ENCODE measurements at places on chromosomes 5 and 9. TPM values are rescaled to one million over a fixed set of nuclear protein-coding genes. Genes with fewer than 3 reads are reported as not detected.

Gene GABBR2
- total RNA-seq, result 0.05 TPM

DNA sequence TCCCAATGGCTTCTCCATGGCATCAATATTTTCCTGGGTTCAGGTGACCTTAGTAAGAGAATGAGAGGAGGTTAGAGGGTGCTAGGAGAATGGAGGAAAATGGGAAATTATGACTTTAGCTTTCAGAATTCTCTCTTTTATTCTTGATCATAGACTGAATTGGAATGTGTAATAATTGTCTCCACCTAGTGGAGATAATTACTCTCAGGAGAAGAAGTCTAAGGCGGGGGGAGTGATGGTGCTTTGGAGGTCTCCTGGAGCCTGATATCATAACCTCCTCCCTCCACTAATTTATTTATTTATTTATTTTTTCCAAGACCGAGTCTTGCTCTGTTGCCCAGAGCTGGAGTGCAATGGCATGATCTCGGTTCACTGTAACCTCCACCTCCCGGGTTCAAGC is 221.3 kb downstream of the GRIA1 start:
- no peak for DNase-seq

Gene RMND5B
- 50.1 TPM for total RNA-seq

Gene QRFP
- total RNA-seq, result 0.77 TPM

Gene ANGPTL2
- 2.7 TPM for total RNA-seq

Gene ACOT12
- not detected for total RNA-seq

DNA sequence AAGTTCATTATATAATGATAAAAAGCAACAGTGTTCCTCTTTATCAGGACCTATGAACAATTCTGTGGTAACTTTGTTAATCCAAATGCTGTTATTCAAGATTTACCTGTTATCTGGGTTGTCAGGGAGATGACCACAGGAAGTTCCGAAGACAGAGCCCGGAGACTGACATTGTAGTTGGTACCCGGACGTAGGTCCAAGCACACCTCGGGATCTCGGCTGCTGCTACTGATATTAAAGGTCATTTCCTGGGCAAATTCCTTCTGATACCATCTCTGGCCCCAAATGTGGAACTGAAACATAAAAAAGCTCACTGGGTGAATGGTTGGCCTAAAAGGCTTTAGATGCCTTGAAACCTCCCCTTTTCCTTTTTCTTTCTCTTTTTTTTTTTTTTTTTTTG is 96.7 kb downstream of the SUSD1 start:
- DNase-seq, result peak; percentile 18

Gene PCDHA3
- not detected for total RNA-seq

DNA sequence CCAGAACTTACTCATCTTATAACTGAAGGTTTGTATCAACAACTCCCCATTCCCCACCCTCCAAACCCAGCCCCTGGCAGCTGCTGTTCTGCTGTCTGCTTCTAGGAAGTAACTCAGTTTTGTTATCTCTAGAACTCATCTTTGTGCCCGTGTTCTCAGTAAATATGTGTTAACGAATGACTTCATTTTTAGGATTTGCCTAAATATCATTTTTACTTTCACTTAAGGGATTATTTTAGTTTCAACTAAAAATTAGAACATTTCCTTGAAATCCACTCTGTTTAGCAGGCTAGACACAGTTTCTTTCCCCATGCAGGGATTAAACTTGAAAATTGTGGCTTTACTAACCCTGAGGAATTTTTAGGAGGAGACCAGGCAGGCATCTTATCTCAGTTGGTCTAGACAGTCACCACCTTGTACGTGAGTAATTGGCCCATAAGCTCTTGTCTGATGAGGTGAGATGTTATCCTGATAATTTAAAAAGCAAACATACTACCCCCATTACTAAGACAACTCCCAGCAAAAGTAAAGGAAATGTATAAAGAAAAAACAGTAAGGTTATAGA is 68.2 kb upstream of the TNFAIP8 start:
- no peak for DNase-seq

Gene ACTBL2
- total RNA-seq, result not detected

- no peak for DNase-seq
Measured at GRCh38 chr9:124290053-124290591, 32.4 kb downstream of the NEK6 start.

Gene F12
- 34.0 TPM for total RNA-seq

All from colonic mucosa (tissue), 4 donors.